Stimulated activated CD8-positive, alpha-beta memory T cell treated with anti-CD3 and anti-CD28 coated beads, Interleukin-7, amount 100 ng/mL, for 24 hours (primary cell): ENCODE measurements at places on chromosomes 7 and 10.

DNA sequence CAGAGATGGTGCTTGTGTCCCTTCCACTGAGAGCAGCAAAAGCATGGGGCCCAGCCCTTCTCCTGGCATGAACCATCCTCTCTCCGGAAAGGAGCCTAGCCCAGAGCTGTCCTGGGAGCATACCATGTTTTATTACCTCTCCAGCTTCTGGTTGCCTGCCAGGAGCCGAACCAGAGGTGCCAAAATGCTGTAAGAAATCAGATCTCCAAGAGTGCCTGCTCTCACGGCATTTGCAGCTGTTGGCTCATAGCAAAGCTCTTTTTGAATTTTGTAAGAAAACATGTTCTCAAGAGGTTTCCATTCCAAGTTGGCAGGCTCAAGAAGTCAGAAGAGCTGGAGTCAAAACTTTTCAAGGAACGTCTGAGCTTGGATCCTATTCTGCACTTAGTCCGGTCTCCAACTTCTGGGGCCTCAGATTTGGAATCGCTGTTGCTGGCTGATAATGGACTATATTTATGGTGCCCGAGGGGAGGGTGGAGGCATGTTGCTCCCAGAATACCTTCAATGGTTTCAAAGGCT, 211.7 kb upstream of the MKI67 start:
- no peak for DNase-seq

DNA sequence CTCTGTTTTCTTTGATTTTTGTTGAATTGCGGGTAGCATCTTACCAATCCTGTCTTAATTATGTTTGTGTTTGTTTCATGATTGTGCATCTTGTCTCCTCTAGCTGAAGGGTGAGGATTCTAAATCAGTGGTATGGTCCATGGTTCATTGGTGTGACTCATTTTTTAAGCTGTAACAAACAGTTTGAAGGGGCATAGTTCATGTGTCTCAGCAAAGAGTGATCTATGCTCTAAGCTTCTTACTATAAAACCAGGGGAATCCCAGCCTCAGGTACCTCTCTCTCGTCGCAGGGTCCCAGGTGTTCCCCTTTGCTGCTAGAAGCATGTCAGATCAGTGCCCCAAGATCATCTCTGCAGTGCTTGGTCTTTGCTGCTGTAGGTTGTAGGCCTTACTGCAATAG, 100.1 kb downstream of the OTUD1 start:
- no peak for DNase-seq

- DNase-seq: peak; percentile 10
Measured at GRCh38 chr7:112938863-112939573, 147.6 kb downstream of the GPR85 start.

DNA sequence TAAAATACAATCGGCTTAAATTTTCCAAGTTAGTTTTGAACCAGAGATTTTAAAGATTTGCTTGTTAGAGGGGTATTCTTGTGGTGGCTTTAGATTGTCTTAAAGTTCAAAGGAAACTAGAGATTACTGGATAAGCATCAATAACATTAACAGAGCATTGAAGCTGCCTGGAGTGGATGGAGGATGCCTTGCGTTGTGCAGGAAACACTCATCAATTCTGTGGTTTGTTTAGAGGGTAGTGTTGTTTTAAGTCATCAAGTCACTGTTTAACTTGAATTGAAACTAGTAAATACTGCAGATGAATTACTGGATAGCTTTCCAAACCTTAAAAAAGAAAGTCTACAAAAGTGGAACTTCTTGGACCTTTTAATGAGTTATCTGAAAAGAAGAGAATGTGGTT, 218.6 kb downstream of the CELF2 start:
- no peak for DNase-seq

DNA sequence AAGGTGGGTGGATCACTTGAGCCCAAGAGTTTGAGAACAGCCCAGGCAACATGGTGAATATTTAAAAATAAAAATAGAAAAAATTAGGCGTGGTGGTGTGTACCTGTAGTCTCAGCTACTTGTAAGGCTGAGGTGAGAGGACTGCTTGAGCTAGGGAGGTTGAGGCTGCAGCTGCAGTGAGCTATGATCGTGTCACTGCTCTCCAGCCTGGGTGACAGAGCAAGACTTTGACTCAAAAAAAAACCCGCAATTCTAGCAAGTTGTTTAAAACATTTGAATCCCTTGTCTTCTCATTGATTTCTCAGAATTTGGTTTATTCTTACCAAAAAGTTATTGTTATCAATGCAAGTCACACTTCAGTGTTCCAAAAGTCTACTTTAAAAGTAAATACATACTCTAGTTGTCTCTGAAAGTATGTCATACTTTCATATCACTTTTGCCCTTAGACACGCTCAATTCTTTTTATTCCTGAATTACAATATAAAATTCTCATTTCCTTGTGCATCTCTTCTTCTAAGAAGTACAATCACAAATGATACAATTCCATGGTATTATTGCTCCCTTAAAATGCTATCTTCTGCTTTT, 6.3 kb downstream of the EPC1 start:
- DNase-seq: no peak
